ENCODE measurements at places on chromosomes 5 and 9.

DNA sequence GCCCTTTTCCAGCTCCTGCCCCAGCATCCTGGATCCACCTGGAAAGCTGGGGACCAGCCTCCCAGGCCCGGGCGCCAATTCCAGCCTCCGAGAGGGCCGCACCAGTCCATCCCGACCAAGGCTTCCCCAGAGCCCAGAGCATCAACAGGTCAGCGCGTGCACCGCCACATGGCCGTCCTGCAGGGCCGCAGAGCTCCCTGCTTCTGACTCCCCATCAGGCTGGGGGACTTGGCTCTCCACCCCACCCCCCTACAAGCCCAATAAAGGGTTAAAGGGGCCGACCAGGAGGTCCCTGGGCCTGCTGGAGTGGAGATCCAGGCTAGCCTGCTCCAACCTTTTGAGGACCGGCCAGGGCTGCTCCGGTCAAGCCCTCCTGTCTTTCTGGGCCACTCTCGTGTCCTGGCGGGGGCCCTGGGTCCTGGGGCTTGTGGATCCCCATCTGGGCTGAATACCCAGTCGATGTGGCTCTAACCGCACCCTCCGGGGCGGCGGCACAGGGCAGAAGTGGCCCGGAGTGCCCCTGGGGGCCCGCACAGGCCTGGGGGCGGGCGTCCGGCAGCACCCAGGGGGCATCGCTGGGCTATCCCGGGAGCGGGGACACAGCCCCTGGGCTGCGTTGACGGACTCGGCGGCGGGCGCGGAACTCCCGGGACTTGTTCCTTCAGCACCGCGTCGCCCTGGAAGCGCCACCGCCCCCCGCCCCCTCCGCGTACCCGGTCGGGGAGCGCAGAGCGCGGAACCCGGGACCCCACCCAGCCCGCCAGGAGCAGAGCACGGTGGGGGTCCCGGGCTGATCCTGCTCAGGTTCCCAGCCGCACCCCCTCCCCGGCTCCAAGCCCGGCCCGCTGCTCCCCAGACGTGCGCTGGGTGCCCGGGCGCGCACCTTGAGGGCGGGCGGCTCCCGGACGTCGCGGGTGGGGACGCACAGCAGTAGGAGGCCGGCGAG, 590 bp downstream of the ENTPD2 start:
- no peak for DNase-seq

GRCh38 chr9:79263628-79264027, 308.1 kb upstream of the TLE4 start:
- DNase-seq = no peak

DNA sequence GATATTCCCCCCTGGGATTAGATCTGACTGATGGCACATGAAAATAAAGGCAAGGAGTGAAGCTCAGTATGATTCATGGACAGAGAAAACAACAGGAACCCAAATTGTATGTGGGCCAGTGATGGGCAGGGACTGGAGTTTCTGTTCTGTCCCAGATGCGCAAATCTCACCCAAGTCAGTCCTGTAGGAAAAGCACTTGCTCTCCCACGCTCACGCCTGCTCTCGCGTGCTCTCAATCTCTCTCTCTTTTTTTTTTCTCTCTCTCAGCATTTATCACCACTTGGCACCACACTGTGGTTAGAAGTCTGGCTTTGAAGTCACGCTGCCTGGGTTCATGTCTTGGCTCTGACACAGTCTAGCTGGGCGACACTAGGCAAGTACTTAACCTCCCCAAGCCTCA, 106.5 kb upstream of the LRRTM2 start:
- DNase-seq = no peak

GRCh38 chr5:44935262-44935661, 126.5 kb downstream of the MRPS30 start:
- DNase-seq = peak; percentile 43

- no peak for DNase-seq
Observed at GRCh38 chr9:125861405-125862058, 114.4 kb downstream of the PBX3 start.

DNA sequence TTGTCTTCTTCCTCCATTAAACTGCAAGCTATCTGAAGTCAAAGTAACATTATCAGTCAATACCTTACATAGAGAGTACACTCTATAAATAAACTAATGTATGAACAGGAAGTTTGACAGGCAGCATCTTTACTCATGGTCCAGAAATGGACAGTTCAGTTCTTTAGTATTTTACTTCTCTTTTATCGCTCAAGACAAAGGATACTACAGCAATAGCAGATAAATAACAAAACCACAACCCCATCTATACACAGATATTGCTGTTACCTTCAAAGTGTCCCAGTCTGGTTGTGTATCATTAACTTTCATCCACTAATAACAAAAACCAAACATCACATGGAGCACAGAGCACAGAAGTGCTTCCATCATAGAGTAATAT, 46.4 kb downstream of the SEMA5A start:
- DNase-seq = no peak

DNA sequence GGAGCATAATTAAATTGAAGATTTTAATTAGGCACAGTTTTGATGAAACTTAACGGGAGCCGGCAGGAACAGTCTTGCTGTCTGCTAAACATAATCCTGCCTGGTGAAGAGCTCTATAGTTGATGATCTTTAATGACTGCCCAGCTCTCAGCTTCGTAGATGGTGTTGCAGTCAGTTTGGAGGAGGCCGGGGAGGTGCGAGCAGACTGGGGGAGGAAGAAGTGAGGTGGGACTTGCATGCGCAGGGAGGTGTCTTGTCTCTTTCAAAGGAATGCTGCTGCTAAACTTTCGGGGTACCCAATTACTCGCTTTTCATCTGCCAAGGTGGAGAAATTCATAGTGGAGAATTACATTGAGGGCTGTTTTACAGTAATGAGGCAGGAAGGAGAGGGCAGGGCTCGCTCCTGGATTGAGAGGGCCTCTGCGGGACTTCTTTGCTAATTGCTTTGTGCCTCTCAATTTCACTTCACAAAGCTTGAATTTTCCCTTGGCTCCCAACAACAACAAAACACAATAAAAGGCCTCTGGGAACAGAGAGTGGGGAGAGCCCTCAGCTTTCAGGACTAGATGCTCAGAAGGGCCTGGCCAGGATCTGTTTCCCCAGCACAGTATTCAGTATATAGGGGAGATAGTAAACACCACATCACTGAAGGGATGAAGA, 257.9 kb upstream of the ADRA1B start:
- DNase-seq = no peak

DNA sequence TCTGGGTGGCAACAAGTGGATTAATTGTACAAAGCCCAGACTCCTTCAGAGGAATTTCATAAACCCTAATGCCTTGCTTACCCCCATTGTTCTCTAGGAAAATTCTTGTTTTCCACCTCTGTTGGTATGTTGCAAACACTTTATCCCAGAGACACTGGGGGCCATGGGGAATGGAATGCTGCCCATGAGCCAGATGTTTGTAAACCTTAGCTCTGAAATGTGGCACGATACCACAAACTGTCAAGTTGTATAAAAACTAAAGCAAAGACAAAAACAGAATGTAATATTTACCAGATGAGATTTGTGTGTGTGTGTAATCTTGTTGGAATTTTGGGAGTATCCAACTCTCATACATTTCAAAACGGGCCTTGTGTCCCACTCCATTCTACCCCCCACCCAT, 465.0 kb downstream of the EBF1 start:
- no peak for DNase-seq

GRCh38 chr5:142544946-142545649, 140.8 kb downstream of the FGF1 start:
- DNase-seq = no peak

DNA sequence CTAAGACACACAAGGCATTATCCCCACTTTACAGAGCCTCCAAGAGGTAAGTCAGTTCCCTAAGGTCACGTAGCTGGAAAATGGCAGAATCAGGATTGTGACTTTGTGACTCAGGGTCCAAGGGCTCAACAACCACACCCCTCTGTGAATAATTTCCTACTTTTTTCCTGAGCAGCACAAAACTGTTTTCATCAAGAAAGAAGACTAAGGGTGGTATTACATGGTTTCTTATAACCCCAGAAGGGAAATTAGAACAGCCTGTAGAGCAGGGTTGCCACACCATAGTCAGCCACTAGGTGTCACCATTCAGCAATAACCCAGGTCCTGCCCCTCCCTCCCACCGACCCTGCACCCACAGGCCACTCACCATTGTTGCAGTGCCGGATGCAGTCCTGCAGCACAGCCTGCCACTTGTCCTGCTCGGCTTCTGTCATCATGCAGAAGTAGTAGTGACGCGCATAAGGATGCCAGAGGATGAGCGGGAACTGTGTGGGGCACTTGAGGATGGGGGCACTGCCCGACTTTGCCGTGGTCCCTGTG, 72.1 kb downstream of the LRSAM1 start:
- DNase-seq = no peak

GRCh38 chr9:34027845-34028574, 20.7 kb downstream of the UBAP2 start:
- no peak for DNase-seq

DNA sequence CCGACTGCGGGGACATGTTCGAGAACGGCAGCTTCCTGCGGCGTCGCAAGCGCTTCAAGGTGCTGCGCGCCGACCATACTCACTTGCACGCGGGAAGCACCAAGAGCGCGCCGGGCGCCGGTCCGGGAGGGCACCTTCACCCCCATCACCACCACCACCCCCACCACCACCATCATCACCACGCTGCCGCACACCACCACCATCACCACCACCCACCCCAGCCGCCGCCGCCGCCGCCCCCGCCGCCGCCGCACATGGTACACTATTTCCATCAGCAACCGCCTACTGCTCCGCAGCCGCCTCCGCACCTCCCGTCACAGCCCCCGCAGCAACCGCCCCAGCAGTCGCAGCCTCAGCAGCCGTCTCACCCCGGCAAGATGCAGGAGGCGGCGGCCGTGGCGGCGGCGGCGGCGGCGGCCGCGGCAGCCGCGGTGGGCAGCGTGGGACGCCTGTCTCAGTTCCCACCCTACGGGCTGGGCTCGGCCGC, 514 bp downstream of the FOXB2 start:
- no peak for DNase-seq

GRCh38 chr5:156326718-156327259, at the start of gene SGCD:
SGCD (plus strand) TSS chr5:156327164.
- peak; percentile 71 for DNase-seq

- DNase-seq = peak; percentile 81
Observed at GRCh38 chr9:92726971-92727715, 37.5 kb downstream of the BICD2 start.

DNA sequence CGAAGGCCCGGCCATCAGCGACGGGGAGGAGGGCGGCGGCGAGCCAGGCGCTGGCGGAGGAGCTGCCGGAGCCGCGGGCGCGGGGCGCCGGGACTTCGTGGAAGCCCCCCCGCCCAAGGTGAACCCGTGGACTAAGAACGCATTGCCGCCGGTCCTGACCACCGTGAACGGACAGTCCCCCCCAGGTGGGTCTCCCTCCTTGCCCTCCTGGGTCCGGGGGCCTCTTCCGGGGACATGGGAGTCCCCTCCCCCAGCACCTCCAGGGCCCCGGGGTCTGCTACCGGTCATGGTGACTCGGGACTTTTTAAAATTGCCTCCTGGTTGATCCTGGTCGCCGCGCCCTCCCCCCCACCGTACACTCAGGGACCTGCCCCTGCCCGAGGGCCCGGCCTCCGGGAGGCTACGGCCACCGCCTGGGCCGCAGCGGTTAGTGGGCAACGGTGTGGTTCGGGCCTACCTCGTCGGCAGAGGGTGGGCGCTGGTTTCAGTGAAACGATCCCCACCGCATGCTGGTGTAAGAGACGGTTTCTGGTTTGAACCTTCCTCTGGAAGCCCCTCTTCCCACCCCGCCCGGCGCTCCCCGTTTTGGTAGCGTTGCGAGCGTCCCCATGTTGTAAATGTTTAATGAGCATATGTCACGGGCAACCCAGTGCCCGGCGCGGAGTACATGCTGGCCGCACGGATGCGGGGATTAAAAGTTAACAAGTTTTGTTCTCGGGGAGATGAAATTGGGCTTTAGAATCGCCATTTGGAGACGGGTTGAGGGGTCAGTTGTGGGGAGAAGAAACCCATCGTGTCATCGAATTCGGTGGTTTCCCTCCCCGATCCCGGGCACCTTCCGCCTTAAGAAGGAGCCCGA, 1.1 kb downstream of the LARP1 start:
- peak; percentile 46 for DNase-seq

DNA sequence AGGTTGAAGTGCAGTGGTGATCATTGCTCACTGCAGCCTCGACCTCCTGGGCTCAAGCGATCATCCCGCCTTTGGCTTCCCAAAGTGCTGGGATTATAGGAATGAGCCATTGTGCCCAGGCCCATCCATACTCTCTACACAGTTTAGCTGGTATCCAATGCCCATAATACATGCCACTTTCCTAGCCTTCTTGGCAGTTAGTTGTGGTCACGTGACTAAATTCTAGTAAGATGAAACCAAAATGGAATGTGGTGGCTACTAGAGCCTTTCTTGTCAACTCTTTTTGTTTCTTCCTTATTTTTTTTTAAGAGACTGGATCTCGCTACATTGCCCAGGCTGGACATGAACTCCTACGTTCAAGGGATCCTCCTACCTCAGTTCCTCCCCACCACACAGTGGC, 15.3 kb upstream of the KIF27 start:
- DNase-seq = no peak

DNA sequence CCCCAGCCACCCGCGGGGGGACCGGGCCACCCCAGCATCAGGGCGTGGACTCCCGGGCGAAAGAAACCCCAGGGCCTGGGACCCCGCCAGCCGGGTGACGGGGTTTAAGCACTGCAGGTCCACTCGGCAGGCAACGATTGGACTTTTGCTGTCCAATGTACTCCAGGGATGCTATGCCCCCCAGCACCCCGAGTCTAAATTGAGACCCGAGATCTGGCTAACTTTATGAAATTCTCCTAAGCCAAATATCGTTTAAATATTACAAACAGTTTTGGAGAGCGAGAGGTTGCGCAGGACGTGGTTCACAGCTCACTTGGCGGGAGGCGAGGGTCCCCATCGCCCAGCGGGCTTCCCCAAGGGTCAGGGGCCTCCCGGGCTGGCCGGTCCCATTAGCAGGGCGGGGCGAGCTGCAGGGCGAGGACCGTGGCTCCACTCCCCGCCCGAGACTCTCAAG, 384 bp upstream of the MRPS2 start:
- no peak for DNase-seq

DNA sequence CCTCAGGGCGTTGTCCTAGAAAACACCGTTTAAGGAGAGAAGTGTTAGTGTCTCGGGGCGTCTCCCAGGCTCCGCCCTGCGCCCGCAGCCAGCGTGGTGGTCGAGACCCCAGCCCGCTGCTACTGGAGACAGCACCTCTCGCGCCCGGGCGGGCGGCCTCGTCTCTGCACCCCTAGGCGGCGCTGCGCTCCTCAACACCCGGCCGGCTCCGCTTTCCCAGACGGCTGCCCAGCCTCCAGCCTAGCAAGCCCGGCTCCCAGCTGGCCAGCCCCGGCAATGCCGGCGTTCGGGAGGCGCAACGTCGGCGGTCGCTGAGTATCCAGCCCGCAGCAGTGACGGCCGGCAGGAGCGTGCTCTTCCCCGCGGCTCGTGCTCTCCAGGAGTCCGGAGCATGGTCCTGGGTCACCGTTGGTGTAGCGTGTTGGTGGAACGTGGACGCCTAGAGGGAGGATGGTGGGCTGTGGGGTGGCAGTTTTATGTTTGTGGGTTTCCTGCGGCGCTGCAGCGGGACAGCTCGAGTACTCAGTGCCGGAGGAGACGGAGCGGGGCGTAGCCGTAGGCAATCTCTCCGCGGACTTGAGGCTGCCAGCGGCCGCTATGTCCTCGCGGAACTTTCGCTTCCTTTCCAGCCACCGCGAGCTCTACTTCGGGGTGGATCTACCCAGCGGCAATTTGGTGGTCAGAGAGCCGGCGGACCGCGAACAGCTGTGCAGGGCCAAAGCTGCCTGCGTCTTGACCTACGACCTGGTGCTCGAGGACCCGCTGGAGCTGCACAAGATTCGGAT, 536 bp downstream of the PCDHAC1 start:
- DNase-seq = peak; percentile 81

All from NCI-H524 (cell line).